Smooth muscle cell of the brain vasculature (primary cell): ENCODE measurements at places on chromosomes 4 and X.

GRCh38 chr4:172980219-172980618 is 188.4 kb upstream of the GALNT7 start:
- no peak for DNase-seq

DNA sequence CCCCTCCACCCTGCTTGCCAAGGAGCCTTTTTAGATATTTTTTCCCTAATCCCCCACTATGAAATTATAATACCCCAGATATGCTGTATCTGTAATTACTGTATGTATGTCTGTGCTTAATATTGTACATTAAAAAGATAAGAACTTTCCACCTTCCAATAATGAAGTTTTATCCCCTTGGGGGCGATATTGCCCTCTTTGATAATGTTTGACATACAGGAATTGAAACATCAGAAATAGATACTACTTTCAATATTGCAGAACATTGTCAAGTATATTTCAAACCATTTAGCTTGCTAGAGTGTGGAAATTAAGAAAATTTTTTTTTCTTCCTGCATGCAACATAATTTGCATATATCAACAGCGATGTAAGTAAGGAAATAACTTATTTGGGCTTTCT is 58.9 kb downstream of the NAF1 start:
- no peak for DNase-seq

DNA sequence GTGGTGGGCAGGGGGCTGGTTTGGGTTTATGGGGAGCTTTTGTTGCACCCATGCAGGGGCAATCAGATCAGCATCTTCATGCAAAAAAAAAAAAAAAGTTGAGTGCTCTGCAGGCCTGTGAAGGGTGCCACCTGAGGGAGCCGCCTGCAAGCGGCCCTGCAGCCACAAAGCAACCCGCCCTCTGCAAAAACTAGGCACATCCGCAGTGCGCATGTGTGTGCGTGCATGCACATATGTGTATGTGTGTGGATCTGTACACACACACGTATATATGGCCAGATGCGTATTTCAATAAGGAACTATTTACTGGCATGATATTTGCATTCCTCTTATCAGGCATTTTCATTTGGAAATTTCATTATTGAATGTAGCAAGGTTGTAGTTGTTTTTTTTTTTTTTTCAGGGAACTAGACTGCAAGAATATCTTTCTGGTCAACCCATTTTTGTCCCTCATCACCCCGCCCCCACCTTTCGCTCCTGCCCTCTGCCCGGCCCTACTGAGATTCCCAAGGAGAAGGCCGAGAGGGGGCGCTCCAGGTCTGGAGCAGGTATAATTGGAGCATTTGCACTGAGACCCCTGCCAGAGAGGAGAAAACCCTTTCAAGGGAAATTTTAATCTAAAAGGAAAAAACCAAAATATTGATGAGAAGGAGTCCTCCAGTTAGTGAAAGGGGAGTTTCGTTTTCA is 18.1 kb downstream of the CCNQ start:
- DNase-seq, result no peak

GRCh38 chr4:140135529-140136088 is 18.4 kb downstream of the MAML3 start:
- no peak for DNase-seq

- DNase-seq, result no peak
These were observed 8.1 kb downstream of the DOK7 start for GRCh38 chr4:3471098-3471760.

GRCh38 chr4:124414276-124415040 is 298.1 kb downstream of the ANKRD50 start:
- no peak for DNase-seq

GRCh38 chr4:86543560-86544309 is 50.4 kb upstream of the PTPN13 start:
- no peak for DNase-seq

DNA sequence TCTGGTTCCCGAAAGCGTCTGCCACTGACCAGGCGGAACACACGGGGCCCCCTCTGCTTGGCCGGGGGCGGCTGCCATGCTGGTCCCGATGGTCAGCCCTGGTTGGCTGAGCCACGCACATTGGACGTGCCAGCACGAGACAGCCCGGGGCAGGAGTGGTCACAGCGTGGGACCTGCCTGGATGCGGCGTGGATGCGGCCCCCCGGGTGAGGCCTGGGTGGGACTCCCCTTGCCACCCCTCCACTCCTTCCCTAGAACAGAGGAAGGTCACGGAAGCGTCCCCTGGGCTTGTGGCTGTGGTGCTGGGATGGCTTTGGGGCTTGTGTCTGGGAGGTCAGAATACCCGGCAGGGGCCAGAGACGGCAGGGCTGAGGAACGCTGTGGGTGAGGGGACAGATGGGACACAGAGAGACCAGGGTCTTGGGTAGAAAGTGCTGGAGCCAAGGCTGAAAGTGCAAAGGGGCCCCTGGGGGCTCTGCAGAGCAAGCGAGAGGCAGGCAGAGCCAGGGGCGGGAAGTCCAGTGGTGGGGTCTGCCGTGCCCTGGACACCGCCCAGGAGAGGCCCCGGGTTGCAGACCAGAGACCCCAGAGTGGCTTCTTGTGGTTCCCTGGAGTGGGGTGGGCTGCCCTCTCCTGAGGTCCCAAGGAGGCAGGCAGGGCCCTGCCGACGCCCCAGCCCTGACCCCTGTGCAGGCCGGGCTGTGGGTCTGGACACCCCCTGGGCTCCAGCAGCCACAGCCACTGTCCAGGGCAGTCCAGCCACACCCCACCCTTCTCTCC is 8.6 kb upstream of the CPLX1 start:
- no peak for DNase-seq

DNA sequence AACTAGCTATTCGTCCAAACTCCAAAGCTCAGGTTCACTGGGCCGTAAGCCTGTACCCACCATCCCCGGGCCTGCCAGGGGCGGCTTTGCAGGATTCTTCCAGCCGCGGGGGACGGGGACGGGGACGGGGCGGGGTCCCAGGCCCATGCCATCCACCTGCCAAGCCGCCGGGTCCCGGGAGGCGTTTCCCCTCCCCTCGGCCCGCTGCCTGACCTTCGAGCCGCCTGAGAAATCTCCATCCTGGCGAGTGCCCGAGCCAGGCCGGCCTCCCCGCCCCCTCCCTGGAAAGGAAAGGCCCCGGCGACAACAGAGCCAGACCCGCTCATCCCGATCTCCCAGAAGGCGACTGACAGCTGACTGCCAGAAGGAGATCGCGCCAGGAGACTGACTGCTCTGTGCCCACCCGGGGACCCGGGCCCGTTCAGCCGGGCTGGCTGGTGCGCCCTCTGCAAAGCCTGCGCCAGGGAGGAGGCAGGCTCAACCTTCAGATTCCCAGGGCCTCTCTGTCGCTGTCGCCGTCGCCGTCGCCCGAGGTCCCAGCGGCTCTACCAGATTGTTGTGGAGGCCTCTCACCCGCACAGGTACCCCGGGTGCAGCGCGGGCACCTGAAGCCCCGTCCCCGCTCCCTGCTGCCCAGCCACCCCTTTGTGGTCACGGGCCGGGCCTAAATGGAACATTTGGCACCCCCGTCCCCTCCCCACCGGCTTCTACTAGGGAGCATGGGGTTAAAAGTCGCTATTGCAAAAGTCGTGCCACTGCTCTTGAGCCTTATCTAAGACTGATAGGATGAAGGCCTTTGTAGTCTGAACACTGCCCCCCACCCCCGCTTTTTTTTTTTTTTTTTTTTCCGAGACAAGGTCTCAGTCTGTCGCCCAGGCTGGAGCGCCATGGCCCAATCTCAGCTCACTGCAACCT is at the start of gene RGN:
RGN (plus strand) TSS at position 315 of the 915 bp plus-strand sequence. CDS start 2,702 bp downstream, outside the sequence.
- no peak for DNase-seq

GRCh38 chr4:80831383-80832361 is 198.8 kb upstream of the BMP3 start:
- DNase-seq, result no peak

DNA sequence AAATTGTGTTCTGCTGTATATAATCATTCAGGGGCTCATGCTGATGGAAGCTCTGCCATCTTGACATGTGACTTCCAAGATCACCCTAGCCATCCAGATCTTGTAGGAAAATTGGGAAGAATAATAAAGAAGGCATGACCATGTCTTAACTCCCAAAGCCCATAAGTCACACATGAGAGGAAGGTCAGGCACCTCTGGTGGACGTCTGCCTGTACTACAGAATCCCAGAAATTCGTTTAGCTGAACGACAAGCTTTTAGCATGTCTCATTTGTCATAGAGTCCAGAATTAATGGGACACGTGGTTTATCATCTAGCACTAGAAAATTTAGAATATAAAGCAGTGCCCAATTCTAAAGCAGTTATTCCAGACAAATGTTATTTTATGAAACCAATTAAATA is 212.7 kb downstream of the CENPC start:
- no peak for DNase-seq

DNA sequence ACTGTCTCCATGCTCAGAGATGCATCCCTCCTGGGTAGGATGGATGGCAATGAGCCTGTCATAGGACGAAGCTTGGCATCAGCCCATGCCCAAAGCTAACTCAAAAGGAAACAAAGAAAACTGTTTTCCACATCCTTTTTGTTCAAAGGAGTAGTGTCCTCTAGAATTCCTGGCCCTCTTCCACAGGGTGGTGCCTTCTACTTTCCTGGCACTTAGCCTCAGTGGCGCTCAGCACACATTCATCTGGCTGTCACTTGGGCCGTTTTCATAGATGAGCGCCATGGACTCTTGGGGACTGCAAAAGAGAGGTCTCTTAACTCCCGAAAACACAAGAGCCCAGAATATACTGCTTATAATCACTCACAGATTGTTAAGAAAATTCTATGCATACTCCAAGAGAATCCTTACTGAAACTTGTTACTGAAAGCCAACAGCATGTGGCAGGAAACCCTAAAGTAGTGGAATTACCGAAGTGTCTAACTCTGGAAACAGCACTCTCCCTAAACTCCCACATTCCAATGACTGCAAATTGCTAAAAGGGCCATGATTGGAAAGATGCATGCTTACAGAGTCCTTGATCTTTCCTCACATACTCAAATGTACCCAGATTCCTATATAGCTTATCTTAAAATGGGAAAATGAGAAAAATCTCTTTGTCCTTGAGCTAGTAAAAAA is 110.0 kb downstream of the HS6ST2 start:
- no peak for DNase-seq

GRCh38 chr4:25727711-25728493 is 72.3 kb downstream of the SLC34A2 start:
- DNase-seq, result no peak

DNA sequence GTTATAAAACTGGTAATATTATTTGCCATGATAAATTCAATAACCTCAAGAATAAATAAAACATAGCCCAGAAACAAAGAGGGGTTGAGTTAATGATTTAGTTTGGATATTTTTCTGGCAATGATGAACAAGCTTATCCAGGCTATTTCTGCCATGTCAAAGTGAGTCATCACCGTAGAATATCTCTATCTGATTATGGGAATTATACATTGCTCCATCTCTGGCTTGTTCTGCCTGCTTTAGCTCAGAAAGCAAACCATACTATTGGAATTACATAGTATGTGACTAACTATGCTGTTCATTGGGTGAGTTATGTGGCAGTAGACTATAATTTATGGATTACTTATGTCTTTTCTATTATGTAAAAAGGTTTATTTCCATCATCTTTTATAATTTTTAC is 680.1 kb upstream of the AADAT start:
- DNase-seq, result no peak

GRCh38 chrX:56757327-56757726 is 28.3 kb downstream of the NBDY start:
- no peak for DNase-seq

GRCh38 chr4:94934864-94935263 is 177.1 kb downstream of the BMPR1B start:
- no peak for DNase-seq

DNA sequence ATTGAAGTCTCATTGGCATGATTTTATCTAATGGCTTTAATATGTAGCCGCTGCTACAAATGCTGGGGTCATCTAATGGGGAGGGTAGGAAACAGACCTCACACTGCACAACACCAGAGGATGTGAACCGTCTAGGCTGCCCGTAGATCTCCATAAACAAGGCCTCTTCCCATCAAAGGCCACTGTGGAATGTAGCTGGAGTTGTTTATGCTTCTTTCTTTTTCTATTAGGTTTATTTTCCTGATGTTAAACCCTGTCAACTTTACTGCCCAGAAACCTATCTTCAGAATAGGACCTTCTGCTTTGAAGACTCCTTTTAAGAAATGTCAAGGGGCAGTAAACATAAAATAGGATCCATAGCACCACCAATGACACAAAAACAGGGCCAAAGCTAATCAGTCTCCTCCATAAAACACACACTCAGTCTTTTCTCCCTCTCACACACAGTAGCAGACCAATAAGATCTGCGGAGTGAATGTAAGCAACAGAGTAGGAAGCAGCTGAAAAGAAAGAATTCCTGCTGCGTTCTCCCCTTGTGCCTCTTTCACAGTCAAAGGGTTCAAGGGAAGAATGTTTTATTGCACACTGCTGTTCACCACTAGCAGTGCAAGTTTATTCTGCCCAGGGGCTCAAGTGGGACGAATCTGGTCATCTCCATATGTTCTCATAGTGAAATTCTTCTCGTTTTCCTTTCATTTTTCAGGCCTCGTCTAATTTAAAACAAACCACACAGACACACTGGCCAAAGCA is 72.2 kb downstream of the MAML3 start:
- DNase-seq, result no peak

DNA sequence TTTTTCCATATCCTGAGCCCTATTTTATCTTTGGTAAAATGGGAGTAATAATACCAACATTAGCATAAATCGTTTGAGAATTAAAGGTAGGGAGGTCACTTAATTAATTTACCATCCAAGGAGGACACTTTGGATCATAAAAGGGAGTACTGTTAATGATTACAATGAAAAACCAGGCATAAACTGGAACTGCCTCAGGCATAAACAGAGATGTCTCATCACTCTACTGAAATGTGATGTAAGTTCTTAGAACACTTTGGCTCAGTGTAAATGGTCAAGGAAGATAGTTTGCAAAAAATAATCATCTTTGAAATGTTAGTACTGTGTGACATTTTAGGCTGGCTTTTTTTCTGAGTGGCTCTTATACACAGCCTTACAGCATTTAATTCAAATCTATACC is 268.7 kb downstream of the SLC39A8 start:
- no peak for DNase-seq

DNA sequence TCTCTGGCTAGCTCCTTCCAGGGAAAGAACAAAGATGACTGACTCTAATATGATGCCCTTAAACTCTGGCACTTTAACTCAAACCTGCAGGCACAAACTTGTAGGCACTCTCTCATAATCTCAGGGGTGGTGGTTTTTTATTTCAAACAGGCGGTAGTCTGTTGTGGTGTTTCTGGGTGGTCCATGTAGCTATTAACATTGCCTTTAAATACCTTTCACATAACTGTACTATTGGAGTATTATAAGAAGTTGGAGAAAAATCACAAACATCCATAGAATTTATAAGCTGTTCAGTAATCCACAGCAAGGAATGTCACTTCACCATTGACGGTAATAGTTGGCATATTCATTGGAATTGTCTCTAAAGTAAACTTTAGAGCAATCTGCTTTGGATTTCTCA is 204.2 kb upstream of the PDE5A start:
- no peak for DNase-seq

DNA sequence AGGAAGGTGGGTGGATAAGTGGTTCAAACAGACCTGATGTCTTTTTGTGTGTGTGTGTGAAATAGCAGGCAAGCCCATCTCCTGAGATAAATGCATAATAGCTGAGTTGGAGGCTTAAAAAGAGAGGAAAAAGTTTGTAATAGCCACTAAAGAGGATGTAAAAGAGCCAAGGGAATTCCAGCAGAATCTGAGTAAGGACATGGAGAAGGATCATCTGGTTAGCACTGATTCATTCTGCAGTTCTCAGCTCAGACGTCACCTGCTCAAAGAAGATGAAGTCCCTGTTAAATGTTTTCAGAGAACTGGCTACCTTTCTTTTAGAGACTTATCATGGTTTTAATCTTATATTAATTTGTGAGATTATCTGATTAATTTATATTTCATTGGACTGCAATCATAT is 21.0 kb upstream of the IL13RA2 start:
- no peak for DNase-seq

GRCh38 chrX:153474718-153475117 is 4.3 kb upstream of the HAUS7 start:
- no peak for DNase-seq
